ENCODE measurements at places on chromosomes 2 and 18.

DNA sequence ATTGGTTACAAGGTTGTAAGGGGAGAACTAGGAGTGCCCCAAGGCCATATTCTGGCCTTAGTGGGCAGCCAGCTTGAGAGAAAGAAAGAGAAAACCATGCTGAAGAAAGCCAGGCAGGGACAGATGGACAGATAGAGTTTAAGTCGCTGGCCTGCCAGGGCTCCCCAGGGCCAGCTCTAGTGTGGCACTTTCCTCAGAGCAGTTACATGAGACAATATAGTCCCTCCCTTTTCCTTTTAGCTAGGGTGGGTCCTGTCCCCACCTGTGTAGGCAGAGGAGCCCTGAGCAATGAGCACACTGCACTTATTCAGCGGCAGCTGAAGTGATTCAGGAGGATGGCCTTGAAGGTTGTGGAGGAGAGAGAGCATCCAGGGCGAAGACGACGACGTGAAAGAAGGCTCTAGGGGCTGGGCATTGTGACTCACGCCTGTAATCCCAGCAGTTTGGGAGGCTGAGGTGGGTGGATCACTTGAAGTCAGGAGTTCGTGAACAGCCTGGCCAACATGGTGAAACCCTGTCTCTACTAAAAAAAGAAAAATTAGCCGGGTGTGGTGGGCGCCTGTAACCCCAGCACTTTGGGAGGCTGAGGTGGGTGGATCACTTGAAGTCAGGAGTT, 152.0 kb upstream of the SLC1A4 start:
- no peak for DNase-seq

GRCh38 chr2:201105759-201106158, 10.2 kb upstream of the CFLAR start:
- DNase-seq = no peak

DNA sequence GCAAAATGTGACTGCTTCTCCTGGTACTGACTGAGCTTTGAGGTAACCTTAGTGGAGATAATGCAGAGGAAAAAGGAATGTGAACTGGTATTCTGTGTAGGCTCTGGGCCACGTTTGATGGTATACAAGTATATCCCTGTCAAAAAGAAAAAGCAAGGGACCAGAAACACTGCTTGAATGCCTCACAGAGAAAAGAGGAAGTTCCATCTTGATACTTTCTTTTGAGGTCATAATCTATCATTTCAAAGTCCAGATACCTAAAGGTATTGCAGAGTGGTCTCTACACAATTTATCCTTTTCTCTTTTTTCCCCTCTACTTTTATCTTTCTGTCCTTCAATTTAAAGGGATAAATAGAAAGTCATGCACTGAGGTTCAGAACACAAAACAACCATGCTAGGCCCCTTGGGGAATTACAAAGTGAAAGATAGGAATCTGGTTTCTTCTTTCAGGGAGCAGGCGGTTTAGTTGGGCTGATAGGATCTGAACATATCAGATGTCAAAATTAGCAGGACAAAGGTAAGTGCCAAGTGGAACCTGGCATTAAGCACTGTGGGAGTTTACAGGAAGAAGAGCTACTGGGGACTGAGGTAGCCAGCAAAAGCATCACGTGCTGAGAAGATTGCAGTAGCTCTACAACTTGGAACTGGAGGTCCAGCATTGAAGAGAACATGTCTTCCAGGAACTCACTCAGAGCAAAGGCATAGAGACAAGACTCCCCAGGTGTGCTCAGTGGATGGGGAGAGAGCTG, 121.2 kb downstream of the LYPD6 start:
- DNase-seq = no peak

- no peak for DNase-seq
These were observed 163.1 kb upstream of the PGAP1 start for GRCh38 chr2:197089655-197090054.

GRCh38 chr18:44514106-44514505, 166.6 kb upstream of the SETBP1 start:
- DNase-seq = no peak

- DNase-seq = no peak
These were observed 13.0 kb upstream of the SLC9A2 start for GRCh38 chr2:102606353-102606752.

Measured in activated T-helper 1 cell treated with anti-CD3 and anti-CD28 coated beads, Interleukin-2, amount 50 U/mL, for 16 hours (primary cell).